Endothelial cell of umbilical vein (primary cell): ENCODE measurements at places on chromosomes 16 and 17. TPM values are rescaled to one million over a fixed set of nuclear protein-coding genes. Genes with fewer than 3 reads are reported as not detected.

RGS11 gene
- total RNA-seq: 3.0 and 5.5 TPM in 2 replicates

SLC6A2 gene
- total RNA-seq: not detected in 2 replicates

SAMD14 gene
- total RNA-seq: 15.6 and 16.1 TPM in 2 replicates

ARHGDIG gene
- total RNA-seq: 0.93 and 1.9 TPM in 2 replicates

C16orf74 gene
- total RNA-seq: 30.9 and 38.7 TPM in 2 replicates

KIF1C gene
- total RNA-seq: 171 and 174 TPM in 2 replicates

HS3ST6 gene
- total RNA-seq: not detected in 2 replicates

SCIMP gene
- not detected in 2 replicates for total RNA-seq
